ENCODE measurements at places on chromosomes 4 and X.

GRCh38 chr4:71230271-71231128 lies 108.3 kb upstream of the SLC4A4 start:
- no peak for DNase-seq

- no peak for DNase-seq
Observed at GRCh38 chrX:123157586-123157985, 26.5 kb upstream of the GRIA3 start.

DNA sequence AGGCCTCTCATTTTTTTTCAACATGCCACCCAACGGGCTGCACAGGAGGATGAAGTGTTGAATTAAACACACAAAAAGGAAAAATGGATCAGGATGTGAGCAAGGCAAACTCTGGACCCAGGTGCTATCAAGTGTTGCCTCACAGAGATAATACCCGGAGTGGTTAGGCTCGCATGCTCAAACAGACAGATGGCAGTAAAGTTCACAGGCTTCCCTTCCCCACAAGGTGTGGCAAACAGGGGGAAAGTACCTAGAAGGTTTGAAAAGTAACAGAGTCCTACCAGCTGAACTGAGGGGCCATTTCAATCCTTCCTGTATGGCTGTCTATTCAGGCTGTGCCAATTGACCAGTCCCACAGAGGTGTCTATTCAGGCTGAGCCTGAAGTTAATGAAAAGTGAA lies 123.9 kb upstream of the GC start:
- no peak for DNase-seq

- no peak for DNase-seq
Observed at GRCh38 chrX:115939070-115939469, 231.5 kb upstream of the AGTR2 start.

GRCh38 chrX:129748305-129748704 lies 9.5 kb downstream of the XPNPEP2 start:
- DNase-seq = no peak

GRCh38 chrX:12950851-12951594 lies 23.9 kb upstream of the TMSB4X start:
- no peak for DNase-seq

DNA sequence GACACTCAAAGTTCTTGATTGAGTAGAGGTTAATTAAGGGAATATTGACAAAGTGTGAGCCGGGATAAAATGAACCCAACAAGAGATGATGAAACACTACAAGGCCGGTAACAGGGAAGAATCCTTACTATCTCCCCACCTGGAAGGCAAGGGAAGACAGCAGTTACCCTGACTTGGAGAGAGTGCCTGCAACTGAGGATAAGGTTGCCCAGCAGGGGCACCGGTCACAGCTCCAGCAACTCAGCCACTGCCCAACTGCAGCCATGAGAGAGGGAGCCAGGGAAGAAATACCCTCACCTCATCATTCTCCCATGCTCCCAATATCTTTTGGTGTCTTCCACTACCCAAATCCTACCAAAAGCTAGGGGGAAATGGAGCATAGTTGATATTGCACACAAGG lies 212.7 kb downstream of the KCTD8 start:
- DNase-seq = no peak

DNA sequence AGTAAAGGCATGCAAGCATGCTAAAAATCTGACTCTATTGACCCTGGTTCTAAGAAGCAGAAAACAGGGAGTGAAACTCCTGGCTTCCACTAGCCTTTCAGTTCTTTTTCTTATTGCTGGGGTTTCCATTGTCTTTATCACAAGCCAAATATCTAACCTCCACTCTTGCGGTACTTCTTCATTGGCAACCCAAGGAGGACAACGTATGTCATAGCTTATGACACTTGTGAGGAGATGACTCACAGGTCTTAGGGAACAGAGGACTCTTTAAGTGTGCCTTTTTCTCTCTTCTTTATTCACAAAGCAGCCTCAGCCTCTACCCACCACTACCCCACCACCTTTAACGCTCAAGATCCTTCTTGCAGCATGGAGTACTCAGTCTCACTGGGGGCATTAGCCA lies 124.2 kb downstream of the GUCY2F start:
- DNase-seq = no peak

- DNase-seq = no peak
Observed at GRCh38 chr4:157226601-157227000, 6.1 kb downstream of the GRIA2 start.

GRCh38 chrX:151973851-151974335 lies 583 bp downstream of the GABRE start:
- DNase-seq = no peak

- no peak for DNase-seq
Observed at GRCh38 chr4:122012735-122013134, 60.9 kb upstream of the TRPC3 start.

GRCh38 chrX:111609206-111609605 lies 71.8 kb upstream of the ALG13 start:
- DNase-seq = no peak

DNA sequence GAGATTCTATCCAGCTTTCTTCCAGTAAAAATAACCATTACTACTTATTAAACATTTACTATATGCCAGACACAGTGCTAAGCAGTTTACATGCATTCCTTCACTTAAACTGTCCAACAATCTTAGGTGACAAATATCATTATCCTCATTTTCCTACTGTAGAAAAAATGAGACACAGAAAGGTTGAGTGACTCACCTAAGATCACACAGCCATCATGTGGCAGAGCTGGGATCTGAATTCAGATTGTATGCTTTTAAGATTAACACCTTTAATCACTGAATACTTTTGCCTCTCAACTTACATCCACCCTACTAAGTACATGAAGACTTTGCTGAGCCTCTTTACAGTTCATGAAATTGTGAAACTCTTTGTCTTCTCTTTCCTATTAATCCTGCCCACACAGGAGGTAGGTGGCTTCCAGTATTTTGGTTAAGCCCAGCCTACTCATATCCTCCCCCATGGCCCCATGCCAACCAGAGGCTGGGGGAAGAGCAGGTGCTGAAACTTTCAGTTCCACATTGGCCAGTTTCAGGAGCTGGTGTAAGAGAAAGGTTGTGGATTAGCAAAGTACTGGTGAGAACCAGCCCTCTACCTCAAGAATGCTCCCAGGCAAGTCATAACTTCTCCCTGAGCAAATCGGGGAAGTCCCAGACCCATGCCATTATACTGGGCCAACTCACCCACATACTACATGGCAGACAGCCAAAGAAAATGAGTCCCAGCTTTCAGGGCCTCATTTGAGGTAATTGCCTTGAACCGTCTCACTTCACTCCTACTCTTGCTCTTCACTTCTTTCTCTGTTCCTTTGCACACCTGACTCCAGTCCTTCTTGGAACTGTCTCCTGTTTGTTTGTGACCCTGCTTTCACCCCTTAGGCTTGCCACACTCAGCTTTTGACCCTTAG lies 211.1 kb downstream of the GUCY2F start:
- no peak for DNase-seq

DNA sequence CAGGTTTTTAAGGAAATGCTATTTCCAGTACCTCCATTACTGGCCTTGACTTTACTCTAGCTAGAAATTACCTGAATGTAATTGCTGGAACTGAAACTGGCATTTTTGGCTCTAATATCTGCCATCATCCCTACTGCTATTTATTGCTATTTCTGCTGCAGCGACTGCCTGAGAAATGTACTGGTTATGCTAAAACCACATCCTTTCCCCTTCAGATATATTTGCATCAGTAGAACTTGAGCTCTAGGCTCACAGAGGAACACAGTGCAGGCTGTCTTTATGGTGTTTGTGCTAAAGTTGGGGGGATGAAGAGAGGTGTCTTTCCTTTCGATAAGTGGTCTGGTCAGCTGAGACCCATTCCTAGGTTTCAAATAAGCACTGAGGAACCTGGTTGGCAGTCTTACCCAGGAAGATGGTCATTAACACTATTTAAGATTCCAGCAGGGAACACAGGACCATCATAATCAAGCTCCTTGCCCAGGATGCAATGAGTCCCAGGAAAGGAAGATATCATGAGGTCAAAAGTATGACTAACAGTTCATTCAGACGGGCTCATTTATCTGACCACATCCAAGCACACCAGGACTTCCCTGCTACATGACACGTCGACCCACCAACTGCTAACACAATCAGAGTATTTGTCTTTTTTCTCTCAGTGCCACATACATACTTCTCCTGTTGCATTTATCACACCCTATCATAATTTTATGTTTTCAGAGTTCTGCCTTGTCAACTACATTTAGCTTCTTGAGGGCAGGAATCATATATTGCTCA lies 137.4 kb downstream of the GABRA3 start:
- DNase-seq = no peak

- no peak for DNase-seq
Observed at GRCh38 chrX:123504047-123504446, 228.8 kb downstream of the THOC2 start.

DNA sequence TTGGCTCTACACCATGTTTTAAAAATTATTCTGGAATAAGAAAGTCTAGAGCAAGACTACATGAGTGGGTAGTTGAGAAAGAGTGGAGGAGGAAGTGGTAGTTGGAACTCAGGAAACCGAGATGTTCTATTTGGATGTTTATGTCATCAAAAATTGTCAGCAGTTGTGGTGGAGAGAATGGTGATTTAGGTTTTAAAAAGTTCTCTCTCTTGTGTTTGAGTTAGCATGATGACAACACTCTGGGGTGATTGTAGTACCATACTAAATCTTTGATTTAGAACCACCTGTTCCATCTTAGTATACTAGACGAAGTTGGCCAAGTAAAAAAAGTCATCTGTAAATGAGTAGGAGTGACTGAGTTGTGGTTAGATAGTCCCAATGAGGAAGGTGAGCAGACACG lies 40.7 kb downstream of the KLHL2 start:
- DNase-seq = no peak

DNA sequence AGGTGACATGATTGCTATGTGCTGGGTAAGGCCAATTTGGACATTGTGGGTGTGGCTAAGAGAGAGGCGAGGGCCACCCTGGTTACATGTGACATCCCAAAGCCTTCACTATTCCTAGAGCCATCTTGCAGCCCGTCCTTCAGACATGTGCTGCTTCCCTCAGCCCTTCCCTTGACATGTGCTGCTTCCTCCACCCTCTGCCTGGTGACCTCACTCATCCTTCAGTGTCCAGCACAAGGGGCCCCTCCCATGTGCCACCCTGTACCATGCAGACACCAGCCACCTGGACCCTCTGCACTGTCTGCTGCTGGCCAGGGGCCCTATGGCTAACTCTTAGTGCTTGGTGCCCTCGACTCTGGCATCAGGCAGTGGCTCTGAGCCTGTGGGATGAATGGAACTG lies 27.4 kb downstream of the ADRA2C start:
- no peak for DNase-seq

Measured in right kidney (tissue), 9 donors.